Activated CD4-positive, alpha-beta T cell treated with anti-CD3 and anti-CD28 coated beads, Interleukin-2, amount 10 ng/mL, durations not matched to agents 24 days and 14 days (primary cell): ENCODE measurements at places on chromosomes 2 and 18.

DNA sequence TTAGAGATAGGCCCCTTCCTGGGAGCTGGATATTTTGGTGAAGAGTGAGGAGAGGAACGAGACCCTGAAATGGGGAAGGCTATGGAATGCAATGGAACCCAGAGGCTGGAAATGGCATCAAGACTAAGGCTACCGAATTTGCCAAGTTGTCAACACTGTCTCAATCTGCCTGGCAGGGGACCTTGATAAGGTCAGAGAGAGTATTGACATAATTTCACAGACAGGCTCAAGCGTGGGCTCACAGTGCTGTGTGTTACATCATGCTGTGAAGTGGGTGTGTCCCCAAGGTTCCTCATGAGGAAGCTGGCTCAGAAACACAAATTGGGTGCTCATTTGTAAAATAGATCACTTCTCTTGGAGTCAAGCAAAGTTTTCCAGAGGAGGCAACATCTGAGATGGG lies 51.8 kb upstream of the CYRIA start:
- no peaks in the 10 kb centered on the region for H3K36me3 ChIP-seq
- DNase-seq, result no peak
- peaks cover 4% of the 10 kb centered on the region for H3K27me3 ChIP-seq

DNA sequence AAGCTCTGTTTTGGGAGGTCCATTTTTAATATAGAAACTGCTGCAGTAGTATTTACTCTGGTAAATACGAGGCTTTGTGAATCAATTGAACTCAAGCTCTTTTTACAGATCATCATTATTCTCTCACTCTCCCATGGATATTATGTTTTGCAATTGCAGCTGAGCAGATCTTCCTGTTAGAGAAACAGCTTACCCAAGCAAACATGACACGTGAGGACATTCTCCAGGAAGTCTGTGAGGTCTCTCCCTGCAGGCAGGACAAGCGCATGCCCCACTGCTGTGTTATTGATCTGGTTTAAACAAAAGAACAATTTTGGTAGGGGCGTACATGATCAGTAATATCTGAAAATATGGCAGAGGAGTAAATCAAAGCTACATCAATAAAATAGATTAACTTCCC lies 72.1 kb downstream of the COL6A3 start:
- H3K36me3 ChIP-seq, result no peaks in the 10 kb centered on the region
- H3K4me3 ChIP-seq, result no peak overlapping the region
- no peak for DNase-seq

- no peaks in the 10 kb centered on the region for H3K36me3 ChIP-seq
- no peak overlapping the region for H3K27ac ChIP-seq
- DNase-seq, result no peak
- no peaks in the 10 kb centered on the region for H3K27me3 ChIP-seq
Observed at GRCh38 chr2:47767497-47767844, 15.5 kb upstream of the MSH6 start.

GRCh38 chr2:174821628-174822027 lies 57.4 kb upstream of the CHRNA1 start:
- no peaks in the 10 kb centered on the region for H3K4me1 ChIP-seq
- H3K27ac ChIP-seq, result no peak overlapping the region
- no peaks in the 10 kb centered on the region for H3K36me3 ChIP-seq
- no peak overlapping the region for H3K4me3 ChIP-seq
- H3K27me3 ChIP-seq, result peaks cover 2% of the 10 kb centered on the region

GRCh38 chr2:186348200-186348599 lies 137.9 kb upstream of the ZC3H15 start:
- peaks cover 2% of the 10 kb centered on the region for H3K4me1 ChIP-seq
- no peaks in the 10 kb centered on the region for H3K27me3 ChIP-seq
- H3K36me3 ChIP-seq, result no peaks in the 10 kb centered on the region
- DNase-seq, result no peak

DNA sequence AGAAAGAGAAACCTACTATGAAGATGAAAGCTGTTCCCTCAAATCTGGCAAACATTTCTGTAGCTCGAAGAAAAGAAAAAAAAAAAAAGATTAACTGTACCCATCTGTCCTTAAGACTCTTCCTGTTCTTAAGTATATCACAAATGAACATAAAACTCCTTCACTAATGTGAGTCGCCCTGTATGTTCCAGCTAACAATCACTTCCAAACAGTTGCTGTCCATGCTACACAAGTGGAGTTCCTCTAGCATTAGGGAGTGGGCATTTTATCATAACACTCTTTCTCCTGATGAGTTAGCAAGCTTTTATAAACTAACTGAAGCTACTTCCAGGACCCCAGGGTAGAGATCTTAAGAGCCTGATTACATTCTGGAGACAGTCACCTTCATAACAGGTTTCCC lies 5.8 kb downstream of the CUL3 start:
- no peaks in the 10 kb centered on the region for H3K27me3 ChIP-seq
- H3K4me3 ChIP-seq, result peak overlapping the region; percentile 25
- H3K27ac ChIP-seq, result no peak overlapping the region

- no peak overlapping the region for H3K4me3 ChIP-seq
- no peaks in the 10 kb centered on the region for H3K36me3 ChIP-seq
- DNase-seq, result no peak
- H3K27ac ChIP-seq, result no peak overlapping the region
Observed at GRCh38 chr2:23375448-23375847, 9.5 kb upstream of the KLHL29 start.

- H3K27me3 ChIP-seq, result no peaks in the 10 kb centered on the region
- H3K27ac ChIP-seq, result no peak overlapping the region
- H3K4me3 ChIP-seq, result no peak overlapping the region
- peaks cover 16% of the 10 kb centered on the region for H3K4me1 ChIP-seq
Observed at GRCh38 chr18:51077217-51077616, 47.2 kb downstream of the SMAD4 start.

DNA sequence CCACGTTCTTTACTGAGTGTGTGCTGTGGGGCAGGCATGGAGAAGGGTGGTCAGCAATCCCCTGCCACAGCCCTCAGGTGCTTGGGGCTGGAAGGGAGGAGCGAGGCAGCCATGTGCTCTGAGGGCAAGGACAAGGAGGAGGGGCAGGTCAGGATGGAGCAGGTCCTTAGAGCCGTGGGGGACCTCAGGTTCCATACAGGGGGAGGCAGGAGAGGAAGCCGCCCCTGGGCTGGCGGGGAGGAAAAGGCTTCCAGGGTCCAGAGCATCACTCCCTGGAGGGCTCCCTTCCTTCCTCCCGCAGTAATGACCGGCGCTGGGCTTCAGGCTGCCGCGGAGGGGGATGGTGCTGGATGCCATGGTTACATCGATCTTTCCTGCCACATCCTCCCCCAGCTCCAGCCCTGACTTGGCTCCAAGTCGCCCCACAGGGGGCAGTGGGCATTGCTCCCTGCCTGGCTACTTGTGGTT lies 6.6 kb downstream of the GAREM2 start:
- H3K4me3 ChIP-seq, result peak overlapping the region; percentile 64
- H3K36me3 ChIP-seq, result no peaks in the 10 kb centered on the region
- peaks cover 10% of the 10 kb centered on the region for H3K4me1 ChIP-seq
- peaks cover 35% of the 10 kb centered on the region for H3K27me3 ChIP-seq
- no peak for DNase-seq

DNA sequence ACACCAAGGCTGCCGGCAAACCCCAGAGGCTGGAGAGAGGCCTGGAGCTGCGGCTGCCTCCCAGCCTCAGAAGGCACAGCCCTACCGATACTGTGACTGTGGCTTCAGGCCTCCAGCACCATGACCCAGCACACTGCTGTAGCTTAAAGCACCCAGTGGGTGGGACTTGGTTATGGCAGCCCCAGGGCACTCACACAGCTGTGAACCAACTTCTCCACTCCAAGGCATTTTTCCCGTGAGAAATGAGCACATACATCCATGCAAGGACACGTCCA lies 199.5 kb downstream of the NDUFA10 start:
- no peak overlapping the region for H3K4me3 ChIP-seq
- no peak for DNase-seq
- H3K27ac ChIP-seq, result no peak overlapping the region
- no peaks in the 10 kb centered on the region for H3K36me3 ChIP-seq

- H3K27ac ChIP-seq, result no peak overlapping the region
- no peak overlapping the region for H3K4me3 ChIP-seq
- no peaks in the 10 kb centered on the region for H3K27me3 ChIP-seq
Observed at GRCh38 chr2:163812926-163813520, 77.2 kb upstream of the FIGN start.

DNA sequence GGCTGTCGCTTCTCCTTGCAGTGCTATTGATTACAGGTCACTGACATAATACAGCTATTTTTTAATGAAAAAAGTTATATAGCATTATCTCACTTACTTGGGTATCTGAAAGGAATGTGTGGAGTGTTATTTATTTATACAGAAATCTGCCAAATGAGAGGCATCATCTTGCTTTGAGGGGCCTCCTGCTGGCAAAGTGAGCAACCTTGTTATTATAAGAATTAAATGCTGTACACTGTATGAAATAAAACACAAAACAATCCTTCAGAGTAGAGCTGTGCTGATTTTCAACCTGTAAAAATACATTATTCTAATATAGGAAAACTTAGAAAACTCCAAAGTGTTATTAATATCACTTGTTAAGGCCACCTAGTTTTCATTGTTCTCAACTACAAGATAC lies 20.9 kb downstream of the ERBB4 start:
- H3K27me3 ChIP-seq, result no peaks in the 10 kb centered on the region
- DNase-seq, result no peak
- H3K36me3 ChIP-seq, result no peaks in the 10 kb centered on the region
- no peak overlapping the region for H3K4me3 ChIP-seq
- H3K27ac ChIP-seq, result no peak overlapping the region

- H3K4me1 ChIP-seq, result no peaks in the 10 kb centered on the region
- DNase-seq, result peak; percentile 75
- H3K27me3 ChIP-seq, result no peaks in the 10 kb centered on the region
Observed at GRCh38 chr2:134466141-134466540, 212.3 kb downstream of the MGAT5 start.

- no peaks in the 10 kb centered on the region for H3K27me3 ChIP-seq
- no peak overlapping the region for H3K27ac ChIP-seq
- H3K4me3 ChIP-seq, result no peak overlapping the region
- H3K36me3 ChIP-seq, result no peaks in the 10 kb centered on the region
Observed at GRCh38 chr2:128868686-128869551, 550.3 kb upstream of the HS6ST1 start.

GRCh38 chr2:188628989-188629752 lies 337.5 kb downstream of the GULP1 start:
- no peaks in the 10 kb centered on the region for H3K4me1 ChIP-seq
- no peaks in the 10 kb centered on the region for H3K27me3 ChIP-seq
- no peaks in the 10 kb centered on the region for H3K36me3 ChIP-seq

- peaks cover 73% of the 10 kb centered on the region for H3K36me3 ChIP-seq
- peak overlapping the region; percentile 68 for H3K27ac ChIP-seq
- H3K4me3 ChIP-seq, result peak overlapping the region; percentile 9
- H3K27me3 ChIP-seq, result no peaks in the 10 kb centered on the region
- peak; percentile 70 for DNase-seq
- peaks cover 47% of the 10 kb centered on the region for H3K4me1 ChIP-seq
Observed at GRCh38 chr2:143205106-143205764, 76.0 kb downstream of the ARHGAP15 start.

- no peaks in the 10 kb centered on the region for H3K27me3 ChIP-seq
- H3K4me1 ChIP-seq, result peaks cover 43% of the 10 kb centered on the region
- H3K27ac ChIP-seq, result peak overlapping the region; percentile 74
- H3K36me3 ChIP-seq, result peaks cover 12% of the 10 kb centered on the region
- DNase-seq, result peak; percentile 54
Observed at GRCh38 chr2:191202209-191202721, 42.9 kb upstream of the MYO1B start.

- DNase-seq, result peak; percentile 74
- H3K36me3 ChIP-seq, result no peaks in the 10 kb centered on the region
- peak overlapping the region; percentile 78 for H3K27ac ChIP-seq
- peaks cover 7% of the 10 kb centered on the region for H3K27me3 ChIP-seq
- no peak overlapping the region for H3K4me3 ChIP-seq
- H3K4me1 ChIP-seq, result peaks cover 21% of the 10 kb centered on the region
Observed at GRCh38 chr2:144382849-144383248, 137.1 kb downstream of the ZEB2 start.

DNA sequence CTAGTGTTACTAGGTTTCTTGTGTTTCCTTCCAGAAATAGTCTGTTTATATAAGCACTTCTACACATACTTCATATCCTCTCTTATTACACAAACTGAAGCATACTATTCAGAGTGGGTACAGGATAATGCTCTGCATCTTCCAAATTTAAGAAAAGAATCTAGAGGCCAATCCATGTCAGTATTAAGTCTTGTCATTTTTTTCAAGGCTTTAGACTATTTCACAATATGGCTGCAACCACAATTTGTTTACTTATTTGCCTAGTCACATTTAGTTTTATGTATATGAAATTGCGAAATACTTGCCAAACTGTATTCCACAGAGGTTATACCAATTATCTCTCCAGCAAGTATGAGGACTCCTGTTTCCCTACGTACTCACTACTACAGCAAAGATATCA lies 27.9 kb downstream of the IWS1 start:
- no peak for DNase-seq
- H3K4me1 ChIP-seq, result peaks cover 11% of the 10 kb centered on the region

GRCh38 chr18:34734056-34734455 lies 24.0 kb downstream of the DTNA start:
- no peak overlapping the region for H3K4me3 ChIP-seq
- no peaks in the 10 kb centered on the region for H3K4me1 ChIP-seq
- DNase-seq, result no peak
- no peak overlapping the region for H3K27ac ChIP-seq
- peaks cover 4% of the 10 kb centered on the region for H3K27me3 ChIP-seq

DNA sequence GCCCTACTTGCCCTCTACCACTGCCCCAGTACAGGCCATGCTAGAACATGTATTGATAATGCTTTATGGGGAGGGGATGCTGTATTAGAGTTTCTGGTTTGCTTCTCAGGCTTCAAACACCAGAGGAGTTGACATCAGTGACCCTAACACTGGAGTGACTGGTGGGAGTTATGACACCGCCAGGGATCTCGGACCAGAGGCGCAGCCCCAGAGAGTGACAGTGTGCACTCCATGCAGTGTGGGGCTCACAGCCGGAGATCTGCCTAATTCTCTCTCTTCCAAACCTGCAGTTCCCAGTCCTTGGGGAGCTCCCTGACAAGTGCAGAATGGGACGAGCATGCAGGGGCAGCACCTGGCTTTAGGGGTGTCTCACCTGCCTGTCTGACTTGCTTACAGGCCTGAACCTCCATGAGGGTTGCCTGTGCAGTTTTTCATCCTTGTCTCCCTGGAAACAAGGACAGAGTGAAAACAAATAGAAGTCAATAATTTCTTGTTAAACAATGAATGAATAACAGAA lies 244.9 kb upstream of the MYT1L start:
- H3K4me3 ChIP-seq, result no peak overlapping the region
- H3K27me3 ChIP-seq, result no peaks in the 10 kb centered on the region
- H3K36me3 ChIP-seq, result no peaks in the 10 kb centered on the region

DNA sequence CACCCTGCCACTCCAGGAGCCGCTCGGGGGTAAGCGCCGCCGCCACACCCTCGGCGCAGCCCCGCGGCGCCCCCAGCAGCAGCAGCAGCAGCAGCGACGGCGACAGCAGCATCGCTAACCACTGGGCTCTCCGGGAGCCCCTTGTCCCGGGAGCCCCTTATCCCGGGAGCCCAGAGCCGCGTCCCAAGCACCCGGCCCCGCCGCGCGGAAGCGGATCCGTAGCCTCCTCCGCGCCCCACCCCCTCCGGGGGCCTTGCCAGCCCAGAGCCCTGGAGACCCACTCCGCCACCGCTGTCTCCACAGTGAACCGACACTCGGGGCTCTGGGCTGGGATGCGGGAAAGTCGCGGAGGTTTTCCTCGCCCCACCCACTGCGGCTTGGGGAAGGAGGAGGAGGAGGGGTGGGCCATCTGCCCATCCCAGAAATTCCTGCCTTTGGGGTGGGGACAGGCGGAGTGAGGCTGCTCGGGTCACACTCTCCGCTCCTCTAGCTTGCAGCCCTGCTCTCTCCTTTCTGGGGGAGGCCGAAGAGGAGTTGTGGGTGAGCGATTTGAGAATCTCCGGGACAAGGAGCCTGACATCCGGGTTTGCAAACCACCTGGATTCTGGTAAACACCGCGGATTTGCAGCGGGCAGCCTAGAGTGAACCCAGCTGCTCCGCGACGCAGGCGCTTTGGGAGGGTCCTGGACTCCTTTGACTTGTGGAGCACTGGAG lies at the start of gene PLA2R1:
TSS of gene PLA2R1 (minus strand) at position 324 of the 714 bp plus-strand sequence. CDS start at position 112, 212 bp downstream.
- peak within 1 kb of the TSS; percentile 73 for H3K4me3 ChIP-seq
- peak; percentile 55 for DNase-seq
- peaks cover 2% of the 10 kb centered on the region for H3K4me1 ChIP-seq
- peaks cover 44% of the 10 kb centered on the region for H3K27me3 ChIP-seq
